Left lung (tissue), 14 donors: ENCODE measurements at places on chromosomes 5 and 9. TPM values are rescaled to one million over a fixed set of nuclear protein-coding genes. Genes with fewer than 3 reads are reported as not detected.

- H3K27me3 ChIP-seq = no peaks in the 10 kb centered on the region
- no peak overlapping the region for H3K27ac ChIP-seq
- no peak overlapping the region for H3K4me3 ChIP-seq
- H3K4me1 ChIP-seq = no peaks in the 10 kb centered on the region
- no peak for DNase-seq
These were observed 52.7 kb downstream of the ADAMTSL1 start for GRCh38 chr9:18526685-18527084.

- H3K4me3 ChIP-seq = no peak overlapping the region
- no peaks in the 10 kb centered on the region for H3K27me3 ChIP-seq
These were observed 219.0 kb downstream of the ZNF608 start for GRCh38 chr5:124527220-124527991.

- H3K27ac ChIP-seq = peak overlapping the region; percentile 63
- H3K4me1 ChIP-seq = peaks cover 46% of the 10 kb centered on the region
- no peak overlapping the region for H3K4me3 ChIP-seq
These were observed 39.7 kb upstream of the SLC25A51 start for GRCh38 chr9:37943345-37944265.

DNA sequence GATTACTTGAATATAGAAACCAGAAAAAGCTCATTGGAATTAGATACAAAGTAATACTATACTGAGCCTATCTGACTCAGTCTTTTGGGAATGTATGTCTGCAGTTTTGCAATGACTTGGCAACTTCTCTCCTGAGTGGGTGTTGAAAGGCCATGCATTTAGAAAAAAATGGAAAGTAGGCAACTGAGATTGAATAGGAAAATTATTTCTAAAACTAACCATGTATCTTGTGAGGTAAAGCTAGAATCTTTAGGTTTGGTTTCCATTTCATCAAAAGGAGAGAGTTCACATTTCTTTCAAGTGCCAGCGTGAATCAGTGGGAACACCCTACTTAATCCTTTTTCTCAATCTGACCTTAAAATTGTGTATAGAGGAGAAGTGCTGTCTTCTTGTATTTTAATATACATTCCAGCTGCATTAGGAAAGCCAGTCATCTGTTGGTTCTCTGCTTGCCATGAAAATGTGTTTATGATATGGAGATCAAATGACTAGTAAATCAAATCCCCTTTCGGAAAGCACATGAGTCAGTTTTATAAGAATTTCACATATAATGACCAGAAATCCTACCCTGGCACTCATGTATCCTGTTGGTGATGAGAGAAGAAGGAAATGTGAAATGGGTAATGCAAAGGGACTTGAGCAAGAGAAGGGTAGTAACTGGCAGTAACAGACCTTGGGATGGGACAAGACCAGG lies 30.4 kb downstream of the NFX1 start:
- DNase-seq = no peak
- H3K27me3 ChIP-seq = no peaks in the 10 kb centered on the region
- H3K36me3 ChIP-seq = no peaks in the 10 kb centered on the region
- peak overlapping the region; percentile 37 for H3K27ac ChIP-seq
- no peak overlapping the region for H3K4me3 ChIP-seq

DNA sequence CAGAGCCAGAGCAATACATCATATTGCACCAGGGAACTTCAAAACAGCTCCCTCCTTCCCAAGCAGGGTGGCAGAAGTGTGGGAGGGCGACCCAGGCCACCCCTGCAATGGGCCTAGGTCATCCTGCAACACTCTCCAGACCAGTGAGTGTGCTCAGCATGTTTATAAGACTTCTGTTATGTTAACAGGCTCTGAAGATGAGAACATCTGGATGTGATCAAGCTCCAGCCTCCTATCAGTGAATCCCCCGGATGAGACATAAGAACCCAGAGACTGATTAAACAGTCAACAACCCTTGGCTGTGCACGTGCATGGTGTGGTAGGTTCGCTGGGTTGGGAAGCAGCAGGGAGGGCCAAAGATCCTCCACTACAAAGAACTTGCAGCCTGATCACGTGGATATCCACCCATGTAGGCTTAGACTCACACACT lies 63.3 kb downstream of the ABCA1 start:
- no peak for DNase-seq
- no peak overlapping the region for H3K27ac ChIP-seq
- H3K36me3 ChIP-seq = no peaks in the 10 kb centered on the region

Gene ARHGAP26
- 25.6 TPM for total RNA-seq

GRCh38 chr9:13688990-13689600 lies 409.6 kb upstream of the MPDZ start:
- no peaks in the 10 kb centered on the region for H3K36me3 ChIP-seq
- DNase-seq = no peak
- no peaks in the 10 kb centered on the region for H3K27me3 ChIP-seq

Gene PCDHGA7
- total RNA-seq = 1.7 TPM

Gene GPR150
- 0.16 TPM for total RNA-seq

- no peaks in the 10 kb centered on the region for H3K36me3 ChIP-seq
- no peak for DNase-seq
- peaks cover 23% of the 10 kb centered on the region for H3K27me3 ChIP-seq
- H3K27ac ChIP-seq = no peak overlapping the region
- H3K4me1 ChIP-seq = peaks cover 17% of the 10 kb centered on the region
These were observed 7.9 kb downstream of the BTNL9 start for GRCh38 chr5:181047921-181048320.
